ENCODE measurements at places on chromosomes 7 and 10.
A peak's percentile ranks its signal among the peaks of the same experiment; 100 is the strongest.

DNA sequence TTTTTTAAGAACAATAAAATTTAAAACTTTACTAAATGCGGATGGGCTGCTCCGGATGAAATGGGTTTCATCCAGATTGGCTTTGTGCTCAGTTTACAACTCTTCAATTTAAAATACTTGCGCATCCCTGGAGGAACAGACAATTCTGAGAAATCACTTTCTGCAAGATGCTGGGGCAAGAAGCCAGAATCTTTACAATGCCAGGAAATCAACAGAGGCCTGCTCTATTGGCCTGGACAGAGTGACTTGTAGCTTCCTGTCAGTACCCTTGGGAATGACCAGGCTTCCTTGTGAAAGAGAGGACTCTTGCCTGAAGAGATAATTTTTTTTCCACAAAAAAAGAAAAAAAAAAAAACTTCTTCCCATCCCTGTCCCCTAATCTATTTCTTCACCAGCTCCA, 3.9 kb upstream of the FAM13C start:
- no peak for DNase-seq

DNA sequence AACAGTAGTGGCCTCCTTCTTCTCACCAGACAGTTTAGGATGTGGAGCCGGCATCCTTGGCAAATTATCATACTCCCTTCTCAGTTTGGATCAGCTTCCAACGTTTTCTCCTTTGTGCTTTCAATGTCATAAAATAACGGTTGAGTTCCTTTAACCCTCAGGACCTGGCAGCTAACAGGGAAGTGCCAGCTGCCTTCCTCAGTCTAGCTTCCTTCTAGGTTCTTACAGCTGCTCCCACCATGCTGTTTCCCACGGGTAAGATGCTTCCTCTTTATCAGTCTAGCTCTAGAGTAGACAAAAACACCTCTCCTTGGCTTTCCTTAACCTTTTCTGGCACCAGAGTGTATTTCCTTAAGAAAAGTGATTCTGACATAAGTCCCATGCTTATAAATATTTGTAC, 33.2 kb downstream of the BLVRA start:
- peak; percentile 25 for DNase-seq

GRCh38 chr10:116705498-116705897, 36.9 kb downstream of the HSPA12A start:
- no peak for DNase-seq

DNA sequence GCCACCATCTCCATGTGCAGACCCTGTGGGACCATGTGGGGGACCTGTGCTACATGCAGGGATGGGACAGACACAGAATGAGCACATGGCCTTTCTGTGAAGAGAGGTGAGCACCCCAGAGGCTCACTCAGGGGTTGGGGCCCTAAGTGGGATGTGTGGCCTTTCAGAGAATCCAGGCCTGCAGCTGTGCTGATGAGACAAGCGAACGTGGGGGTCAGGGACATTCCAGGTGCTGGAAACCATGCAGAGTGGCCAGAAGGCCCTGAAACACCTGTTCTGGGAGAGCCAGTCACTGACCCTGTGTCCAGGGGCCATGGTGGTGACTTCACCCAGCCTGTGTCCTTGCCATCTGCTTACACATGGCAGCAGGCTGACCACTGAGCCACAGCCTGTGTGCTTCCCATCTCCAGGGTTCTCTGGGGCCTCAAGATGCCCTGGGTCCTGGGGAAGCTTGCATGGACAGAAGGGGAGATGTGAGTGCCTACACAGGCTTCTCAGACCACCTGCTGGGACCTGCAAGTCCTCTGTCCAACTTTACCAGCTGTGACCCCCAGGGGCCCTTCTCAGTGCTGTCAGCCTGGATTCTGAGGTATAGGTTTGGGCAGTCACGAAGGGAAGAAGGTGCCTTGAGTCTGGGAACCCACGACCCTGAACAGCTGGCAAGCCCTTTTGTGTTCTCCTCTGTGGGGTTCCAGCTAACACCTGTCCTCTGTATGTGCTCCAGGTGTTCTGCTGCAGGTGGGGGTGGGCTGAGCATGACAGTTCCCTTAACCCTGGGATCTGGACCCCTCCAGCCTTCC, 17.6 kb downstream of the RAMP3 start:
- no peak for DNase-seq

DNA sequence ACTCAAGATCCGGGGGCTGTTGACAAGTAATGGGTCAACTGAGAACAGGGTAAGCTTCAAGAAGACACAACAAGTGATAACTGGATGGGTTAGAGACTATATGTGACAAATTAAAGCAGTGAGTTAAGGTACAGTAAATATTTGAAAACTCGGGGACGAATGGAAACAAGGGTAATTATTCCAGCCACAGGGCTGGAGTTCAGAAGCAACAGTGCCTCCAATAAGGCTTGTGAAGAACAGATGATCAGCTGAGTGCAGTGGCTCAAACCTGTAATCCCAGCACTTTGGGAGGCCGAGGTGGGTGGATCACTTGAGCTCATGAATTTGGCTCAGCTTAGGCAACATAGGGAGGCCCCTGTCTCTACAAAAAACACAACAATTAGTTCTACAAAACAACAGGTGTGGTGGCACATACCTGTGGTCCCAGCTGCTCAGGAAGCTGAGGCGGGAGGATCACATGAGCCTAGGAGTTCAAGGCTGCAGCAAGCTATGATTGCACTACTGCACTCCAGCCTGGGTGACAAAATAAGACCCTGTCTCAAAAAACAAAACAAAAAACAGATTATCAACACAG, 20.5 kb upstream of the DLD start:
- DNase-seq = no peak

GRCh38 chr10:71773221-71773971, at the start of gene VSIR:
Gene VSIR, minus strand, starts transcription at chr10:71773520. Its CDS starts 81 bp downstream, at chr10:71773439.
- DNase-seq = peak; percentile 95

DNA sequence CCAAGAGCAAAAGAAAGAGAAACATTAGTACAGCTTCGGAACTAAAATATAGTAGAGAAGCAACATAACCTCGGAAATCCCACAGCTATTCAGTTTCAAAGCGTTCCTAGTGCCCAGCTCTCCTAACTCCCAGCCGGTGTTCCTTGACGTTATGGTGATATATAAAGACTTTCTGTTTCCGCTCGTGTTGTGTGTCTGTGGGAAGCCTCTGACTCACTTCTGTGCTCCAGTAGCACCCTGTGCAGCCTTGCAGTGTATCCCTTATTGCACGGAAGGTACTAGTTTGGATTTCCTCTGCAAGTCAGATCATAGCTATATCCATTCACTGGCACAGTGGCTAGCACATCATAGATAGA, 535 bp downstream of the ASAH2B start:
- no peak for DNase-seq

- DNase-seq = no peak
Observed at GRCh38 chr7:114343949-114344708, 70.5 kb upstream of the FOXP2 start.

- DNase-seq = no peak
Observed at GRCh38 chr7:85529831-85530230, 343.0 kb upstream of the SEMA3D start.

GRCh38 chr10:113292086-113292485, 260.8 kb upstream of the HABP2 start:
- DNase-seq = no peak

DNA sequence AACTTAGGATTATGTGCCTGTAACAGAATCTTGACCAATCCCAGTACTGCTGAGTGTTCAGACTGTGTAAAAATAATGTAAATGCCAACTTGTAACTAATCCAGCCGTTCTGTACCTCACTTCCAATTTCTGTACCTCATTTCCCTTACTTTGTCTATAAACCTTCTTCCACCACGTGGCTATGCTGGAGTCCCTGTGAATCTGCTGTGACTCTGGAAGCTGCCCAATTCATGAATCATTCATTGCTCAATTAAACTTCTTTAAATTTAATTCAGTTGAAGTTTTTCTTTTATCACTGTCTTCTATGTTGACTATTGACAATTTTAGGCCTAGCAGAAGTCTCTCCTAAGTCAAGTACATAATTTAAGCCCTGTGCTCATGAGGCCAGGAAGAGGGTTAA, 215.3 kb upstream of the RHOBTB1 start:
- no peak for DNase-seq

DNA sequence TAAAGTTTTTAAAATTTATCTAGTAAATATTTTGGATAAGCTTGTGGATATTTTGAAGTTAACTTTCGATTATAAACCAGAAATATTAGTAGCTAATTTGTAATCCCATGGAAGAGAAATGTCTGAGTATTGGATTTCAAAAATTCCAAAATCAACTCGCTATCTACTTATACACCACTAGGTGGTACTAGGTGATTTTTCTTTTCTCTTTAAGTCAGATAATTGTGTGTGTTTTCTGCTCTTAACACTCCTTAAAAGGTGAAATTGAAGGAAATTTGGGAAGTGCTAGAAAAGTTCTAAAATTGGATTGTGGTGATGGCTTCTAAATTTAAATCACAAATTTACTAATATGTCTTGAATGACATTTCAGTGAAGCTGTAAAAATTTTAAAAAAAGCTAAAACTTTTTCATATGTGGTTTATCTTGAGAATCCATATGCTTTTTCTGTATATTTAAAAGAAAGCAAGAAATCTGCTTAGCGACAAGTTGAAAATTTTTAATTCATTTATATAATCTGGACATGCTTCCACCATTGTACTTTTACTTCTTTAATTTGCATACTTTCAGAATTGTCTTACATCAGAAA, 90.2 kb downstream of the IPMK start:
- peak; percentile 15 for DNase-seq

GRCh38 chr7:83824214-83824613, 175.3 kb upstream of the SEMA3E start:
- no peak for DNase-seq

DNA sequence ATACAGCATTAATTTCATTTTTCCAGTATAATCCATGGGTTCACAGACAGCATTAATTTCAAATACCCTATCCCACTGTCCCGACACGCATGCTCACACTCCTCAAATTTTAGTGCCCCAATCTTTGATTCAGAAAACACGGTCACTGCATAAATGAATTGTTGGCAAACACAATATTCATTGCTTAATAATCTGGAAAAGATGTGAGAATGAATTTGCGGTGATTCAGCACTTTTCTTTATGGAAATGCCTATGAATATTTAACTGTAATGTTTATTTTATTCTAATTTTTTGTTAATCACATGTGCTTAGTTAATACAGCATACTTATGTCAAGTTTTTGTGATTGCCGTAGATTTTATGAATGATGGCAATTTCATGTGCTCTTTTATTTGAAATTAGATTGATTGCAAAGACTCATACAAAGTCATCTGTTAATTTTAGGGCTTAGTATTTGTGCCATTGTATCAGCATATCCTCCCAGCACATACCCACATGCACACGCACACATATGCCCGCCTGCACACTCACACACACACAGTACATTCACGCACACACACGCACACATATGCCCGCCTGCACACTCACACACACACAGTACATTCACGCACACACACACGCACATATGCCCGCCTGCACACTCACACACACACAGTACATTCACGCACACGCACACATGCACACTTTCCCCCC, 35.1 kb downstream of the MACROH2A2 start:
- no peak for DNase-seq

DNA sequence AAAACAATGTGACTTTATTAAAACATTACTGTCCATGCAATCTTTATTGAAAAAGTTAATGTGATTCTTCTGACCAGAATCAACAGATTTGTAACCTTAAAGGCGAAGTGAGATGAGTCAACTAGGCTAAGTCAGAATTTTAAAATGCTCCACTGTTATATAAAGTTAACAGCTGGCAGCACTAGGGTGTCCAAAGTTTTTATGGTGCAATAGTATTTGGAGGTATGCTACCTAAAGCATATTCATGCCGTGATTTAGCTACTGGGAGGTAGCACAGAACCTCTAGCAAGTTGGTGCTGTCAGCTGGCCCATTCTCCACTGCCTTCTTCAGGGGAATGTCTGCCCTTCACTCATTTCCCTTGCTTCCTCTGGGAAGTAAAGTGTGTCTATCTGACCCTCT, 126.7 kb downstream of the RAPGEF5 start:
- no peak for DNase-seq

- no peak for DNase-seq
Observed at GRCh38 chr10:106935978-106936451, 228.5 kb downstream of the SORCS1 start.

- DNase-seq = no peak
Observed at GRCh38 chr7:112487457-112488263, 6.9 kb downstream of the LSMEM1 start.

DNA sequence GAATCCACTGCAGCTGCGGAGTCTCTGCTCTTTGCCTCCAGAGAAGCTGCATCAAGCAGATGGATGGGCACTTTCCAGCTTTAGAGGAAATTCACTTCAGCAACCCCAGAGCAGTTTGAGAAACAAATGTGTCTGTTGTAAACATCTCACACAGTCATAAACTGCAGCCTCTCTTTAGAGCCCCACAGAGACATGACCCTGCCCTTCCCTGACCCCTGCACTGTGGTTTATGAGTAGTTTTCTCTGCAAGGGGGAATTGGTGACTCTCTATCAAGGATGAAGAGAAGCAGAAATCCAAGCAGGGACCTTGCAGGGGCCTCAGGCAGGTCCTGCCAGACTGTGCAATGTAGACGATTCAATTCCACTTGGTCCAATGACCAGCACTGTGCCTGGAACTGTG, 160.2 kb downstream of the SH2D4B start:
- no peak for DNase-seq

GRCh38 chr7:22394739-22395138, 37.8 kb upstream of the RAPGEF5 start:
- no peak for DNase-seq

GRCh38 chr7:95730493-95731280, 41.7 kb upstream of the DYNC1I1 start:
- no peak for DNase-seq

DNA sequence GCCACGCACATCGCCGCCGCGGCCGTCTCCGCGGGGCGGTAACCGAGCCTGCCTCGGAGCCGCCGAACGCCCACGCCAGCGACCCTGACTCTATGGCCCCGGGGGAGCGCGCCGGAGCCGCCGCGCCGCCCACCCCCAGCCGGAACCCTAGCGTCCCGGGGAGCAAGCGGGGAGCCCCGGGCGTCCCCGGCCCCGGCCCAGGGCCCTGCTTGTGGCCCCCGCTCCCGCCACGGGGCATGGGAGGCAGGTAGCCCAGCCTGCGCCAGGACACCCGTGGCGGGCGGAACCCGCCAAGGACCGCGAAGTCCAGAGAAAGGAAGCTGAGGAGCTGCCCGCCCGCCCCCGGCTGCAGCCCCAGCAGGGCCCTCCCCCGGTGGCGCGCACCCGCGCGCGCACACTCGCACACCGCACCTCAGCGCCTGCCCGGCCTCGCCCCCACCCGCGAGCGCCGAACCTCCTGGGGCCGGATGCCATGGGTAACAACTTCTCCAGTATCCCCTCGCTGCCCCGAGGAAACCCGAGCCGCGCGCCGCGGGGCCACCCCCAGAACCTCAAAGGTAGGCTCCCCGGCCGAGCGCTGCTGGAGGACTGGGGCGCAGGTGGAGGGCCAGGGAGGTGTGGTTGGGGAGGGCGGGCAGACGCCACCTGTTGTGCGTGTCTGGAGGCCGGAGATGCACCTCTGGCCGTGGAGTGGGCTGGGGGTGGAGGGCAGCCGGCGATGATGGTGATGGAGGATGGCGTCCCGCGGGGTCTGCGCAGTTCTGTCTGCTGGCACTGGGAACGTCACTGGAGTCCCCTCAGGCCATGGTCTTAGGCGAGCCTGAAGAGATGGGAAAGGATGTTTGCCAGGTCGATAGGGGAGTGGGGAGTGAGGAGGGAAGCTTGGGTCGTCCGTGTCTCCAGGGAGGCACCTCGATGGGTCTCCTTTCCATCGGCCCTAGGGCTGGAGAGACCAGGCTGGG, 692 bp downstream of the NEURL1 start:
- peak; percentile 9 for DNase-seq

Data from CD4-positive, alpha-beta T cell treated with Interleukin-1 beta for 1 hour (primary cell).